ENCODE measurements at places on chromosomes 6 and 20.

GRCh38 chr20:42915081-42915480 lies 274.6 kb downstream of the PTPRT start:
- no peak for DNase-seq

- DNase-seq: no peak
These were observed 353.1 kb downstream of the LAMA2 start for GRCh38 chr6:129236001-129236517.

- no peak for DNase-seq
These were observed 171.5 kb downstream of the QKI start for GRCh38 chr6:163585932-163586437.

- DNase-seq: no peak
These were observed 356.8 kb downstream of the BTBD9 start for GRCh38 chr6:38282911-38283310.

DNA sequence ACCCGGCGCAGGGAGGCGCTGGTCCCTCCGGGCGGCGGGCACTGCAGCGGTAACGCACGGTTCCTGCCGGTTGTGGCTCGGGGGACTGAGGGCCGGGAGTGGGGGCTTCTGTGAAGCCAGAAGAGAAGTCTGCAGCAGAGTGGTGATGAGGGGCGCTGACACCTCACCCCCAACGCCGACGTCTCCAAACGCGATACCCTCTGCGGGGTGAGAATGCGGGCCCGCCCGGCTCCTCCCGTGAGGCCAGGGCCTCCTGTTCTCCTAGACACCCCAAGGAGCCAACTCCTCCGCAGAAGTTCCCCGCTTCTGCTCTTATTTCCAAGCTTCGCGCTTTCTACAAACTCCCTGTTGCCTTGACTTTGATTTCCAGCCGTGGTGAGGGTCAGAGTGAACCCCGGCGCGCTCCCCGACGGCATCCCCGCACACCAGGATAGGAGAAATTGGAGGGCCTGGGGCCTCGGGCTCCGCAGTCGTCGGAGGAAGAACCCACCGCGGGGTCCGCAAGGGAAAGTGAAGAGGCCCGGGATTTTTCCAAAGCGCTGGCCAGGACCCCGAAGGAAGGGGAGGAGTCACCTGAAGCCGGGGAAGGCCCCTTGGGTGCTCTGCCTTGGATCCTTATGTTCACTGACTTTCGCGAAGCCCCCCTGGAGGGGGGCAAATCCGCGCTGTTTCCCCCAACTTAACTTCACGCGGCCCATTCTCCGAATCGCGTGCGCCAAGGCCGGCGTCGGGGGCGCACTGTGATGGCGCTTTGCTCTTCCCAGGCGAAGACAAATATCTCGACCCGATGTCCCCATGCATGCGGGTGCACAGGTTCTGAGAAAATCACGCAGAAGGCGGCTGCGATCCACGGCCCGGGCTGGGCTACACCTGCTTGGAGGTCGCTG lies 3.1 kb upstream of the INSM1 start:
- no peak for DNase-seq

- peak; percentile 53 for DNase-seq
These were observed 31.1 kb downstream of the SERPINB6 start for GRCh38 chr6:2940010-2940850.

GRCh38 chr20:63053432-63054102 lies 46.8 kb upstream of the BHLHE23 start:
- no peak for DNase-seq

GRCh38 chr20:62366370-62367135 lies 559 bp downstream of the LAMA5 start:
- DNase-seq: no peak

GRCh38 chr6:167684276-167685104 lies 142.2 kb upstream of the AFDN start:
- no peak for DNase-seq

GRCh38 chr20:61841966-61842365 lies 223.7 kb downstream of the TAF4 start:
- no peak for DNase-seq

- no peak for DNase-seq
These were observed 166.8 kb downstream of the DST start for GRCh38 chr6:56475736-56476457.

GRCh38 chr6:128763599-128764300 lies 119.2 kb upstream of the LAMA2 start:
- no peak for DNase-seq

GRCh38 chr6:31908791-31909190 lies 6.9 kb upstream of the ZBTB12 start:
- DNase-seq: no peak

GRCh38 chr6:118507636-118508035 lies 40.5 kb upstream of the PLN start:
- no peak for DNase-seq

- DNase-seq: no peak
These were observed 14.5 kb downstream of the CD24 start for GRCh38 chr6:106959985-106960384.

DNA sequence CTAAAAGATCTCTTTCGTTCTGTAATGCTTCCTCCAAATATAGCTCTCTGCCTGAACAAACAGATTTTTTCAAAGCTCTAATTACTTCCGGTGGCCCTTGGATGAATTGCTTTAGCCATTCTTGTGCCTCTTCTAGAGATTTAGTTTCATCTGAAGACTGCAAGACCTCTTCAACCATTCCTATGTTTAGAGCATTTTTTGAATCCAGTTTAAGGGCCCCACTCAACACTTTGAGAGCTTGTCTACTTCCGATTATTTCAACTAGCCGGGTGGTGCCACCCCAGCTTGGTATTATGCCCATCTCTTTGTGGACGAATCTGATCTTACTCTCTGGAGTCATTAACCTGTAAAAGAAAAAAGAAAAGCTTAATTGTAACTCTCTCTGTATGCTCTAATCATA lies 23.3 kb downstream of the RNF146 start:
- no peak for DNase-seq

- no peak for DNase-seq
These were observed 97.5 kb downstream of the ARMC2 start for GRCh38 chr6:108945681-108946159.

GRCh38 chr20:52943185-52943841 lies 28.8 kb upstream of the TSHZ2 start:
- DNase-seq: no peak

- no peak for DNase-seq
These were observed 43.6 kb downstream of the ZDHHC14 start for GRCh38 chr6:157424491-157425020.

DNA sequence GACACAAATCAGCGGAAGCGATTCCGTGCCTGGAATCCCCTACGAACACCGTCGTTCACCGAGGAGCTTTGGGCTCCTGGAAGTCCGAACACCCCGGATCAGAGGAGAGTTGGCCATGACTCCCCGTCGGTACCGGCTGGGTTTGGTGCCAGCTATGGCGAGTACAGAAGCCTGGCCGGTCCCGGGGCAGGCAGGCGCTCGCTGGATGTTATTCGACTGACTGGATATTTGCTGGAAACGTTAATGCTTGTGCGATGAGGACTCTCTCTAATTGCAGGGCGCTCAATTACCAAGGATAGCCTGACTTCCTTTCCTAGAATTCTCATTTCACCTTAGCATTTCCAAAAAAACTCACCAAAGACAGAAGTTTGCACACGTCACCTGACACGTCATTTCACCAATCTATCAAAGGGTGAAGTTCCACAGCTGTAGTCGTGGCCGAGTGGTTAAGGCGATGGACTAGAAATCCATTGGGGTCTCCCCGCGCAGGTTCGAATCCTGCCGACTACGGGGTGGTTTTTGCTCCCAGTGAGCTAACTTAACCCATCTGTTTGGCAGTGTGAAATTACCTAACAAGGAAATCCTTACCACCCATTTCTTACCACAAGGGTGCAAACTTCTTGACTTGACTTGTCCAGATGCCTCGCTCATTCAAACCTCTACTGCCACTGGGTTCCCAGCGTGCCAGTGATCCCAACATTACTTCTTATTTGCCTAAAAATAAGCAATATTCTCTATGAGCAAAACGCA lies 22.7 kb upstream of the ZNF184 start:
- DNase-seq: no peak

DNA sequence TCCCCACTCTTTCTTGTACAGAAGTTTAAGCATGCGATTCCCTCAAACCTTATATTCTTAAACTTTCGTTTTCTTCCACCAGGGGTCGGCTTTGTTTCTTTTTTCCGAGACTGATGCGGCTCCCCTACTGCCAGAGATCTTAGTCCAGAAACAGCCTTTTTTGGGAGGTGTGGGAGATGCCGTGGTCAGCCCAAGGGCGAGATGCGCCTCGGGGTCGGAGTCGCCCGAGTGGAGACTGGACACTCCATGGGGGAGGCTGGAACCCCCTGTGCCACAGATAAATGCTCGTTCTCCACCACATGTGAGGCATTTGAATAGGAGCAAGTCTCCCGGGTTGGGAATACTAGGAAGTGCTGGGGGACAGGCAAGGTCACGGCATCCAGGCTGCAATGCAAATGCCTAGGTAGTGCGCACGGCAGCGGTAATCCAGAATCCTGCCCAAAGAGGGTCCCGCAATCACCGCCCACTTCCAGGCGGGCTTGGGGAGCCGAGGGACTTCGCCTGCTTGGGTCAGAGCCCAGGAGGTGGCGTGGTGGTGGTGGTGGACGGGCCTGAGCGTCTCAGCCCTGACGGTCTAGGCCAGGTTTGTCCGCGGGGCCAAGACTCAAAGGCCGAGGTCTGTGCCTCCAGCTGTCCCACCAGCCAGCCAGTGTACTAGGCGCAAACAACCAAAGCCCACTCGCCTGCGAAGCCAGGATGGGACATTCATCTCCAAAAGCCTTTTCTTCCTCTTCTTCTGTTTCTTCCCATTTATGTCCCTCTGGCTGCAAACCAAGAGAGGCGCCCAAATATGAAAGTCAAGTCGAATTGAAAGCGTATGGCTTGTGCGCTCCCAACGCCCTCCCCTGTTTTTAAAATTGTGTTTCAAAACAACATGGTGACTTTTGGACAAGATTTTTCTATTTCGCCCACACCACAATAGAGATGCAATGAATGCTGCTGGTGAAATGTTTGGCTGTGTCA lies 39.3 kb upstream of the OSTM1 start:
- no peak for DNase-seq

- no peak for DNase-seq
These were observed 95.1 kb upstream of the MPC1 start for GRCh38 chr6:166477647-166478365.

GRCh38 chr20:7585126-7585679 lies 355.1 kb downstream of the HAO1 start:
- DNase-seq: no peak

- DNase-seq: no peak
These were observed 2.7 kb downstream of the GFRA4 start for GRCh38 chr20:3660262-3661059.

GRCh38 chr6:170250981-170251775 lies 39.7 kb downstream of the DLL1 start:
- DNase-seq: no peak

- DNase-seq: no peak
These were observed 17.5 kb upstream of the SPDEF start for GRCh38 chr6:34573567-34574183.

GRCh38 chr6:97668716-97669115 lies 385.7 kb upstream of the MMS22L start:
- DNase-seq: no peak

DNA sequence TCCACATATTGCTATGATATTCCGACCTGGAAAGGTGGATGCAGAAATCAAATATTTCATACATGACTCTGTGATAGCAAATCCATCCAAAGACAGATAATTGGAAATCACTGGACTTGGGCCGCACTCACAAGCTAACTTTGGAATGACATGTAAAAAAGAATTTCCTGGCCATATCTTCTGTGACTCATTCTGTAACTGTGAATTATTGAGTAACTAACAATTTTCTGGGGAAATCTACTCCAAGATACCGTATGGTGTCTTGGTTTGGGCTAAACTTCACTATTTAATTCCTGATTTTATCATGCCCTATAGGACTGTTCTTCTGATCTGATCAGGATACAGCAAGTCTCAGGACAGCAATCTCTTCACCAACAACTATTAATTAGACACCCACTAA lies 92.7 kb upstream of the LY86 start:
- no peak for DNase-seq

GRCh38 chr20:34300256-34300806 lies 2.8 kb downstream of the AHCY start:
- no peak for DNase-seq

GRCh38 chr6:31559606-31559957 lies 12.2 kb downstream of the NFKBIL1 start:
- no peak for DNase-seq

GRCh38 chr6:143333749-143334520 lies 116.6 kb downstream of the ADAT2 start:
- DNase-seq: no peak

DNA sequence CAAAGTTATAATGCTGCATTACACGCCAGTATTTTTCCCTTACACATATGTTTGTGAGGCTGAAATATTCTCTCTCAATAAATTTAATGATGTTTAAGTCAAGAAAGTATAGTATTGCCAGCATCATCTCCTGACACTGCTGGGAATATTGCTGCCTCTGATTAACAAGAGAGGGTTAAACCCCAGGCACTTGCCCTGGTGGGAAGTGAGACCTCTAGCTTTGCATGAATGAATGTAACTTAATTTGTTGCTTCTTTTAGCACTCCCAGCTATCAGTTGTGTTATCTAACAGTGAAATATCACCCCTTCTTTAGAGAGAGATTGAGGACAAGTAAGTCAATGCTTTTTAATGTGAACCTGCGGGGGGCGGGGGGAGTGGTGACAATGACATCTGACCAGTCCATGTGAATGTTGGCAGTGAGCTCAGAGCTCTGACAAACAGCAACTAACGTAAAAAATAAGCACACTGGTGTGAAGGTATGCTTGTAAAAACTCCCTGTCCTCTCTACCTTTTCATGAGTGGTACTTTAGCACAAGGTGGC lies 9.8 kb downstream of the FOXA2 start:
- DNase-seq: no peak

DNA sequence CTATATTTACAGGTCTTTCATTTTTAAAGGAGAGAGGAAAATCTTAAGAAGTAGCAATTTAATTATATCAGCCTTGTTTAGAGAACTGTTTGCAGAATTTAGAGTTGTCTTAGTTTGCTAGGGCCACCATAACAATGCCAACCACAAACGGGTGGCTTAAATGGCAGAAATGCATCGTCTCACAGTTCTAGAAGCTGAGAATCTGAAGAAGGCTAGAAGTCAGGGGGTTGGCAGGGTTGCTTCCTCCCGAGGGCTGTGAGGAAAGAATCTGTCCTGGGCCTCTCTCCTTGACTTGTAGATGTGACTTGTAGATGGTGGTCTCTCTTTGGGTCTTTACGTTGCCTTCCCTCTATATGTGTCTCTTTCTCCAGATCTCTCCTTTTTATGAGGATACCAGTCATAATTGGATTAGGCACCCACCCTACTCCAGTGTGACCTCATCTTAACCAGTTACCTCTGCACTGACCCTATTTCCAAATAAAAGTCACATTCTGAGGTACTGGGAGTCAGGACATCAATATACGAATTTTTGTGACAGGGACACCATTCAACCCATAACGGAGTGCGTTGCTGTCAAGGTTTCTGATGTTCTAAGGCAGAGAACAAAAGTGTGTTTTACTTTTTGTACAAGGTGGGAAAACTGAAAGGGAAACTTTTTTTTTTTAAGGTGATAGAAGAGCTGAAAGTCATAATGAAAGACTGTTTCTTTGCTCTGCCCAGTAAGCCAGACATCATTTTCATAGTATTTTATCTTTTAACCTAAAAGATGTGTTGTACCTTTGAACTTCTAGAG lies 84.4 kb downstream of the SAMD3 start:
- DNase-seq: no peak

Measured in stimulated activated CD8-positive, alpha-beta memory T cell treated with anti-CD3 and anti-CD28 coated beads, Interleukin-4, amount 100 ng/mL, for 1 hour (primary cell).